ENCODE measurements at places on chromosomes 16 and 17. TPM values are rescaled to one million over a fixed set of nuclear protein-coding genes. Genes with fewer than 3 reads are reported as not detected.

DNA sequence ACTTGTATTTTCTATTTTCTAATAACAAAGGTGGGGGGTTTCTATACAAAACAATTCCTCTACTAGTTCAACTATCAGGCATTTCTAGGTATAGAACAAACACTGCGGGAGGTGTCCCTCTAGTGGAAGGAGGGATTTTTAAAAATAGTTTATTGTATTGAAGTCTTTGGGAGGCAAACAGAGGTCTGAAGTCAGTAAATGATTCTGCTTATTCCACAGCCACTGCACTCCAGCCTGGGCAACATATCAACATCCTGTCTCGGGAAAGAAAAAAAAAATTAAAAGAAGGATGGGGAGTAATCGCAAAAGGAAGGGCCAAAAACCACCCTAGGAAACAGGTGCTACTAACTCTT is 648 bp upstream of the ERCC4 start:
- no peak for DNase-seq

DNA sequence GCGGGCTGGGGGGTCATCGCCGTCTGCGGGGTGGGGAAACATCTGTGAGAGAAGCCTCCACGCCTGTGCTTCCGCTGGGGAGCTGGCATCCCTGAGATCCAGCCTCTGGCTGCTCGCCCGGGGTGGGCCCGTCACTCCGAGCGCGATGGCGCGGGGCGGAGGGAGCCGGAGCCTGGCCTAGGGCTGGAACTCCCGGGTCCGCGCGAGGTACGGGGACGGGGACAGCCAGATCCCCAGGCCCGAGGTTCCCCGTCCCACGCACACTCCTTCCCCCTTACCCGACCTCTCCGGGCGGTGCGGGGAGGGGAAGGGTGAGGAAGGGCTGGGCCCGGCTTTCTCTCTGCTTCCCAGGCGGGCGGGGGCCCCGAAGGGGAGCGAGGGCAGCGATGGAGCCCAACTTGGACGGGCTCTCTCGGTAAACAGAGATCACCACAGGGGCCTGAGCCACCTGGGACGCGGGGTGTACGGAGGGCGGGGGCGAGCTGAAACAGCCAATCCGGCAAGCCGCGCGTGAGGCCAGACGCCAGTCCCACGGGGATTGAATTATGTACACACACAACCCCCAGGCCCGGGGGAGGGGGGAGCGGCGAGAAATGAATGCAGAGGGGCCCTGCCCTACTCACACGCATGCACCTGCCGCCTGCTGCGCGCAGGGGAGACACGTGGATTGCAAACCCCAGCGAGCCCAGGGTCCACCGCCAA is at the start of gene SLC16A11:
TSS of gene SLC16A11 (minus strand) at position 596 of the 702 bp plus-strand sequence. CDS start at position 17, 579 bp downstream.
- peak; percentile 33 for DNase-seq

DNA sequence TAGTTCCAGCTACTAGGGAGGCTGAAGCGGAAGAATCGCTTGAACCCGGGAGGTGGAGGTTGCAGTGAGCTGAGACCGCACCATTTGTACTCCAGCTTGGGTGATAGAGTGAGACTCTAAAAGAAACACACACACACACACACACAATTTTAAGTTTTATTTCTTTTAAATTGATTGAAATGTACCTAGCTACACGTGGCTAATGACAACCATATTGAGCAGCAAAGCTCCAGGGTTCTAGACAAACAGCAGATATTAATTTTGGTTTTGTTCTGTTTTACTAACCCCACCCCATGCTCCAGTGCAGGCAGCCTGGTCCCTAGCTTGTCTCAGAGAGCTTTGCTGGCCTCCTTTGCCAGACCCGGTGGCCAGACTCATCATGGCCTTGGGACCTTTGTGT is 16.0 kb upstream of the RAI1 start:
- no peak for DNase-seq

PHF12 gene
- 70.4 TPM for total RNA-seq

DNA sequence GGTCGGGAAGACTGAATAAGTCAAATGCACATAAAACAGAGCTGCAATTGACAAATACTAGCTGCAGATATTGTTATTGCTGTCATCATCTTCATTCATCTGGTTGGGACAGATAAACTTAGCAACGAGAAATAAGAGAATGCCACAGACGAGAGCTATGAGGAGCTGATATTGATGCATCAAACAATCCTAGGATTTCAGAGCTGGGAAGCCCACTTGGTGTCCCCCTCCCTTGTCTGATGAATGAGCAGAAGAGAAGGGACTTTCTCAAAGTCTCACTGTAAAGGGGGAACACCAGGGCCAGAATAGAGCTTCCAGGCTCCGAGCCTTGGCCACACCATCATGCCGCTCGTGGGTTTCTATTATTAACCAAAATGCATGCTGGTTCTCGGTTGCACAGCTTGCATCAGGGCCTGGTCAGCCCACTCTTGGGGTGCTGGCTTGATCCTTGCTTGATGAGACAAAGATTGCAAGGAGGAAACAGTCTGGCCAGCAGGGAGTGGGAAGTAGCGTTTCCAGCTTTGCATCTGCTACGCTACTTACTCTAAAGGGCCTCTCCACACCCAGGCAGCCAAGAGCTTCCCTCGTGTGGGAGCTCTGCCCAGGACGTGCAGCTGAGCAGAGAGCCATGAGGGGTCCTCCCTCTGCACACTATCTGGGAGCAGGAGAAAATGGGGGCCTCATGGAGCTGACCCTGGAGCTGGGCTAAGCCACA is 28.4 kb upstream of the EMP2 start:
- DNase-seq, result no peak

- DNase-seq, result no peak
Observed at GRCh38 chr17:76796081-76796480, 58.2 kb downstream of the MFSD11 start.

GCGR gene
- 2.2 TPM for total RNA-seq
